ENCODE measurements at places on chromosomes 12 and 14.

- DNase-seq: no peak
Measured at GRCh38 chr14:92844204-92844603, 50.1 kb downstream of the GOLGA5 start.

DNA sequence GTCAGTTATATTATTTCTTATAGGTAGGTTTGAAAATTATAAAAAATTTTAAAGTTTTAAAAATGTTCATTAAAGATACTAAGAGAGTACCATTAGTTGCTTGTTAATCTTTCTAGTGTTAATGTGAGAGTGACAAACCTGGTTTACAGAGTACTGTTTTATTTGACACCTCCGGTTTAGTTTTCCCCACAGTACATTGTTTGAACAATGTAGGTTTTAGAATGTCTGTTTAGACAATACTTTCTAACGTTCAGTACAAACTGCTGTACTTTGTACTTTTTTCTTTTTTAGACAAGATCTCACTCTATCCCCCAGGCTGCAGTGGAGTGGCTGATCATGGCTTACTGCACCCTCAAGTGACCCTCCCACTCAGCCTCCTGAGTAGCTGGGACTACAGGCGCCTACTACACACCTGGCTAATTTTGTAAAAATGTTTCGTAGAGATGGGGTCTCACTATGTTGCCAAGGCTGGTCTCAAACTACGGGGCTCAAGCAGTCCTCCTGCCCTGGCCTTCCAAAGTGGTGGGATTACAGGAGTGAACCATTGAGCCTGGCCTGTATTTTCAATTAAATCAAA is 3.2 kb downstream of the BICDL1 start:
- DNase-seq: no peak

DNA sequence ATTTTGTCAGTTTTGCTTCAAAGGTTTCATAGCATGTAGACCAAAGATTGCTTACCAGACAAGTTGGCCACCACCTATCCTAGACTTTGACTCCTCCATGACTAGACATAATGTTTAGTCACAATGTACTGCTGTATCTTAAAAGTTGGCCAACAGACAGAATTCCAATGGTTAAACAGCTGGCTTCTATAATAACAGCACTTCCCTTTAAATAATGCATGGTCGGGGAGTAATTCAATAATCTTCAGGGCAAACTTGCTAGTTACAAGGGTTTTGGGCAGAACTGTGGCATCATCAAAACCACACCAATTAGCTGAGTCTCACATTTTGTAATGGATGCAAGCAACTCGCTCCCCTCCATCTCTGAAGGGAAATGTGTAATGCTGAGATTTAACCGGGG is 56.9 kb downstream of the IGF1 start:
- no peak for DNase-seq

DNA sequence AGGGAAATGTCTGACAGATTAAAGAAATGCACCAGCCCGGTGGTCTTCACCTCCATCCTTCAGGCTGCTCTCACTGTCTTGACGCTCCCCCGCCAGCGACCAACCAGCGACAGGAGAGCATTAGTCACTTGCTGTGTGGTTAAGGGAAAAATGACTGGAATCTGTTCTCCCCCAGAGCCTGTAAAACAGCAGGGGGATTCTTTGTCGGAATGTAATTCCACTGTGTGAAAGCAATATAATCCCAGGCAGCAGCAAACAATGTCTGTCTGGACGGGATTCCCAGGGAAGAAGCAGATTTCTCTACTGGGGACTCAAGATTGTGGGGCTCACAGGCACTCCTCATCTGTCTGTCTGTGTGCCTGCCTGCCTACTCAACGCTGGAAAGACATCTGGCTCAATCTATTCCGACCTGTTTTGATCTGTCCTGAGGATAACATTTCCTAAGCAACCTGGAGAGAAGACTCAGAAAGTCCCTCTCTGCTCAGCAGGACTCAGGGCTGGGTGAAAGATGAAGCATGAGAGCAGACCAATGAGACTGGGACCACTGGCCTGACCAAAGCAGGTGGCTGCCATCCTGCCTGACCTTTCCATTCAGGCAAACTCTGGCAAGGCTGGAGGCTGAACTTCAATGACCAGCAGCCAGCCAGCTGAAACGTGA is 54.6 kb downstream of the NUAK1 start:
- DNase-seq: no peak

GRCh38 chr12:122999196-122999946 is 18.9 kb downstream of the ARL6IP4 start:
- DNase-seq: no peak

GRCh38 chr12:51751661-51752060 is 96.9 kb downstream of the FIGNL2 start:
- DNase-seq: no peak

- DNase-seq: no peak
Measured at GRCh38 chr14:85273099-85273677, 256.8 kb upstream of the FLRT2 start.

- no peak for DNase-seq
Measured at GRCh38 chr12:58034311-58034710, 92.9 kb downstream of the ATP23 start.

DNA sequence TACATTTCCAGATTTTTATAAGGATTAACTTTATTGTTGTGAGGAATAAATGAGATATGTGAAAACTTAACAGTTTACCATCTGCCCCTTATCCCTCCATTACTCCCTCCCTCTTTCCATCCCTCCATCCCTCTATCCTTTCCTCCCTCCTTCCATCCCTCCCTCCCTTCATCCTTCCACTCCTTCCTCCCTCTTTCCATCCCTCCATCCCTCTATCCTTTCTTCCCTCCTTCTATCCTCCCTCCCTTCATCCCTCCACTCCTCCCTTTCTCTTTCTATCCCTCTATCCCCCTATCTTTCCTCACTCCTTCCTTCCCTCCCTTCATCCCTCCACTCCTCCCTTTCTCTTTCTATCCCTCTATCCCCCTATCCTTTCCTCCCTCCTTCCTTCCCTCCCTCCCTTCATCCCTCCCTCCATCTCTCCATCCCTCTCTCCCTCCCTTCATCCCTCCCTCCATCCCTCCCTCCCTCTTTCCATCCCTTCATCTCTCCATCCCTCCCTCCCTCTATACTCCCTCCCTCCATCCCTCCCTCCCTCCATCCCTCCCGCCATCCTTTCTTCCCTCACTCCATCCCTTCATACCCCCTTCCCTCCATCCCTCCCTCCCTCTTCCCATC is 181.8 kb upstream of the PLXNC1 start:
- no peak for DNase-seq

DNA sequence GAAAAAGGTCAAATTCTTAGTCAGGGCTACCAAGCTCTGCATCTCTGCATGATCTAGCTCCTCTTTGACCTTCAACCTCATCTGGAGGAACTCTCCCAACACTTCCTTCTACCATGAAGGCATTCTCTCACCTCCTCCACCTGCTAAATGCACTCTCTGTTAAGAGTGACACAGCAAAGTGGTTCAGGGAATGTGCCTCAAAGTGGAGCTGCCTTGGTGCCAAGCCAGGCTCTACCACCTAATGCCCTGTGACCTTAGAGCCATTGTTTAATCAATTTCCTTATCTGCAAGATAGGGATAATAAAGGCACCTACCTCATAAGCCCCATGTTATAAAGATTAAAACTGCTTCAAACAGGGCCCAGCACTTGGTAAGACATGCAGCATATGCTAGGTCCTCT is 236.7 kb downstream of the ANO2 start:
- no peak for DNase-seq

GRCh38 chr12:54040148-54040494 is 7.3 kb downstream of the HOXC5 start:
- no peak for DNase-seq

- no peak for DNase-seq
Measured at GRCh38 chr14:74841230-74842207, 34.4 kb downstream of the PROX2 start.

- DNase-seq: no peak
Measured at GRCh38 chr12:27808841-27809240, 28.8 kb upstream of the MANSC4 start.

GRCh38 chr14:54776361-54777001 is 126.1 kb downstream of the GCH1 start:
- DNase-seq: no peak

DNA sequence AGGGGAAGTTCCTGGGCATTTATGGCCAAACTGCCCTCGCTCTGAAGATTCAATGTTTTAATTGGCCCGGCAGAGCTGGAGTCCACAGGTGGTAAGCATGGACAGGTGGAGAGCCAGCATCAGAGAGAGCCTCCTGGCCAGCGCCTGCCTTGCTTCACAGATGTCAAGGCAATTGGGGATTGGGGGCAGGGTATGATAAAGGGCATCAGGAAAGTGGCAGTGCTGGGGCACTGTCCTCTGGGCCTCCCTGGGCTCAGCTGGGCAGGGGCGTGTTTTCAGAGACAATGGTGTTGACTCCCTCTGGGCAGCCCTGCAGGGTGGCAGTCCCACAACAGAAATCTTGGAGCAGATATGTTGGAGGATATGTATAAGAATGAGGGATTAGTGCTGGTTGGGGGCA is 237.3 kb downstream of the CACNA1C start:
- DNase-seq: no peak

DNA sequence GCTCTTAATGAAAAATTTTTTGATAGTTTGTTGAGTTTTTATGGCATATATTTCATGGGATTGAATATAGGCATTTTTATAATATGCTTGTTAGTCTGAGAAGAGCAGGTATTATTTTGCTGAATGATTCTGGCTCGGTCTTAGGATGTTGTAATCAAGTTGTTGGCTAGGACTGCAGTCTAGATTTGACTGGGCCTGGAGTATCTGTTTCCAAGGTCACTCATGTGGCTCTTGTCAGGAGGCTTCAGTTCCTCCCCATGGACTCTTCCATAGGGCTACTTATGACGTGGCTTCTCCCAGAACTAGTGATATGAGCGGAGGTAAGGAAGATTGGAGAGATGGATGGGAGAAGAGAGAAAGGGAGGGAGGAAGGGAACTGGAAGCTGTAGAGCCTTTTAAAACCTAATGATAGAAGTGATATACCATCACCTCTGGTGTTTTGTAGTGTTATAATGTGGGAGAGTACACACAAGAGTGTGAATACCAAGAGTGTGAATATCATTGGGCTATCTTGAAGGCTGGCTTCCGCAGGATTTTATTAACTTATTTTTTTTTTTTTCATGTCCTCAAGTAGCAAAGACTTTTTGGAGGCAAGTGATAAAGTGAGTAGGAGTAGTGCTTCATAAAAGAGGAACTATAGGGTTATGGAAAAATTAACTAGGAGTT is 4.4 kb downstream of the MNAT1 start:
- DNase-seq: no peak

- no peak for DNase-seq
Measured at GRCh38 chr12:3882896-3883564, 9.8 kb upstream of the PARP11 start.

- no peak for DNase-seq
Measured at GRCh38 chr12:93167331-93167730, 210.4 kb upstream of the NUDT4 start.

GRCh38 chr12:70068743-70069142 is 174.5 kb upstream of the CNOT2 start:
- no peak for DNase-seq

DNA sequence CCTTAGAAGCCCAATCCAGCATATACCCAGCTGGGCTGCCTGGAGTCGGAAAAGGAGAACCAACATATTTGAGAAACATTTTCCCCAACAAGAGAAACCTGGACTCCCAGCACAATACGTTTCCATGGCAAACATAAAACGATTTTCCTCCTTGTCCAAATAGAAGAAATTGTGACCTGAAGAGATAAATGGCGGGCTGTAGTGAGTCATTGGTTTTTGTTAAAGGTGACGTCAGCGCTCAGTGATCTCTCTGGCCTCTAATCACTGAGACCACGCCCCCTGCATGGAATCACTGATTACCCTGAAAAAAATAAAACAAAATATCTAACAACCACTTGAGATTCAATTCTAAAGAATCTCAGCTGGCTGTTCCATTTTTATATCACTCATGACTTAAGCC is 6.0 kb downstream of the CCDC60 start:
- DNase-seq: no peak

All from NCI-H1092 (cell line).